AML-193 (cell line): ENCODE measurements at places on chromosomes 3 and 15.

GRCh38 chr3:12224181-12225147 is 64.4 kb upstream of the PPARG start:
- DNase-seq = no peak

- DNase-seq = no peak
Observed at GRCh38 chr3:23623844-23624243, 181.9 kb upstream of the UBE2E1 start.

DNA sequence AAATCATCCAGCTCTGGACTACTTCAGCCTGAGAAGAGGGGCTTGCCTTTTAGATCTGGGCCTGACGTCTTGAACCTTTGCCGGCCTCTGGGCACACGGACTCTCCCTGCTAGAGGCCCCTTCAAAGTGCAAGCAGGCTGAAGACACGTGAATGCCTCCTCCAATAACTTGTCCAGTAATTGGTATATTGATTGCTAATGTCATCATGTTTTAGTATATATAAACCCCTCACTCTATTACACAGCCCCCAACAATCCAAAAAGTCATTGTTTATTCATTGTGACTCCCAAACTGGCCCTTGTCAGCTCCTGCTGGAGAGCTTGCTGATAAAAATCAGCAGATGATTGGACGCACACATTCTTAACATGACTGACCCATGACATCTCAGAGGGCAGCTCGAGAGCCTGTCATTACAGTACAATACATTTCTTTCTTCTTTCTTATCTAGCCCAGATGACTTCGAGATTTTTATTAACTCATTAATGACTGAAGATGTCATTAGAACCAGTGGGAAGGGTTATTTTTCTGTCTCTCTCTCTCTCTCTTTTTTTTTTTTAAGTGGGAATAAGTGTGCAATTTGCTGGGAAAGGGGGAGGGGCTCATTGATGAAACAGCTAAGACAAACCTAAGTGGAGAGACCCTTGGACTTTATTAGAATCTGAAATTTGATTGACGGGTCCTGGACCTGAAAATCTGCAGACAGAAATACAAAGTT is 65.5 kb upstream of the NR2F2 start:
- DNase-seq = no peak

DNA sequence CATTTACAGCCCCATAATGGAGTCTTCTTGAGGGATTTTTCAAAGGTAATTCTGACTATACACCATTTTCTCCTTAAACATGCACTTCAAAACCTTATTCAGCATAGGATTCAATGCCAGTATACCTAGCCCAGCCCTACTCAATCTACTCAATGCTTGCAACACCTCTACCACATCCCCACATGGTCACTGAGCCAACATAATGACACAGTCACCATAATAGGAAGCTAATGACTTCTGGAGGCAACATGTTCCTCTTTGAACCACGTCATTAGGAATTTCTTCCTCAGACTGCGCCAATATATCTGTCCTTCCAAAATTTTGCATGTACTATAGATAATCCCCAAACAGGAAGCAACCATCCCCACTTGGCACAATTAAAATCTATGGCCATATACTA is 153.9 kb upstream of the SETMAR start:
- no peak for DNase-seq

GRCh38 chr15:77348511-77348910 is 71.4 kb downstream of the PEAK1 start:
- DNase-seq = no peak

- no peak for DNase-seq
Observed at GRCh38 chr3:133745981-133746711, at the start of gene TF. TF (plus strand) TSS chr3:133746393; CDS start chr3:133746441, 48 bp downstream.
